ENCODE measurements at places on chromosomes 4 and X.
A peak's percentile ranks its signal among the peaks of the same experiment; 100 is the strongest.

DNA sequence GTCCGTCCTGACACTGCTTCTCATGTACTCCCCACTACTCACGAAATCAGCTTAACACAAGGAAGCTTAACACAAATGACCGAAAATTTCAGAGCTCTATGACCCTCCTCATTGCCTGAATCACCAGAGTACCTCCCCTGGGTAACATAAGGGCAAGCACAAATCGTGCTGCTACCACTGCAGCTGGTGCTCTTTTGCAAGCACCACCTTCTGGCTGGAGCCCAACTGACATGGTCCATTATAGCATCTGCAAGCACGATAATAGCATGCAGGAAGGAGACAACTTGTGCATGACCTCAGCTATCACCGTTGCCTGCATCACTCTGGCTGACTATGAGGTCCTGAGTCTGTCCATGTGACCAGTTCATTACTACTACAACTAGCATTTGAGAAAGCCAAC, 308.0 kb downstream of the TEX13C start:
- DNase-seq, result no peak

GRCh38 chr4:124288706-124289486, 423.6 kb downstream of the ANKRD50 start:
- DNase-seq, result no peak

DNA sequence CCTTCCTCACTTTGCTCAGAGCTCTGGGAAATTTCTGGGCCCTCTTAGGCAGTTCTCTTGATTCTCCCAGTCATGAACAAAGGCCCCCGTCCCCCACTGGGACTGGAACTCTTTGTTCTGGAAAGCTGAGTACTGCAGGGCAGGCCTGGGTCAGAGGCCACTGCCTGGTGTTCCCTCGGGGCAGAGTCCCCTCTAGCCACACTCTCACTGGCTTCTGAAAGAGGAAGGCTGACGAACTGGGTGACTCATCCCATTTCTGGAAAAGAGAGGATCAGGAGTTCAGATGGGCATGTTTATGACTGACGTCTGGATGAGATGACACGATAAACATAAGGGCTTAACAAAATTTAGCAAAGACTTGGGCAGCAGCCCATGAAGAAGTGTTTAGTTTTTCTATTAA, 47.7 kb downstream of the DDX3X start:
- DNase-seq, result no peak

DNA sequence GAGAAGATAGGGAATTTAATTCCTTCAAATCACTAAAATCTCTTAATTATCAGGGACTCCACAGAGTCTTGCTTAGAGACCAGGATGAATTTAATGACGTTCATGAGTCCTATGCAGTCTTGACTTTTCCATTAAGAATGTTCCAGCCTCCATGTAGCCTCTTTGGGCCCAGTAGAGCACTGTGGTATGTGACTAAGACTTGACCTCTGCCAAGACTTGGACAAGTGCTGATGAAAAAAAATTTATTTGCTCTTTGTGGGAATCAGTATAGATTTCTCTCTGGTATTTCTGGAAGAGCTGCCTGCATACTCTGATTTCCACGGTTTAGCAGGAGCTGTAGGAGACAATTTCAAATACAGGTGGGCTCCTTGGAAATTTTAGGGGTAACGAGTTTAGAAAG, 40.6 kb downstream of the CHRDL1 start:
- no peak for DNase-seq

GRCh38 chr4:99483636-99484035, 27.2 kb upstream of the C4orf17 start:
- no peak for DNase-seq

GRCh38 chr4:101287324-101287723, 60.0 kb downstream of the PPP3CA start:
- DNase-seq, result no peak

DNA sequence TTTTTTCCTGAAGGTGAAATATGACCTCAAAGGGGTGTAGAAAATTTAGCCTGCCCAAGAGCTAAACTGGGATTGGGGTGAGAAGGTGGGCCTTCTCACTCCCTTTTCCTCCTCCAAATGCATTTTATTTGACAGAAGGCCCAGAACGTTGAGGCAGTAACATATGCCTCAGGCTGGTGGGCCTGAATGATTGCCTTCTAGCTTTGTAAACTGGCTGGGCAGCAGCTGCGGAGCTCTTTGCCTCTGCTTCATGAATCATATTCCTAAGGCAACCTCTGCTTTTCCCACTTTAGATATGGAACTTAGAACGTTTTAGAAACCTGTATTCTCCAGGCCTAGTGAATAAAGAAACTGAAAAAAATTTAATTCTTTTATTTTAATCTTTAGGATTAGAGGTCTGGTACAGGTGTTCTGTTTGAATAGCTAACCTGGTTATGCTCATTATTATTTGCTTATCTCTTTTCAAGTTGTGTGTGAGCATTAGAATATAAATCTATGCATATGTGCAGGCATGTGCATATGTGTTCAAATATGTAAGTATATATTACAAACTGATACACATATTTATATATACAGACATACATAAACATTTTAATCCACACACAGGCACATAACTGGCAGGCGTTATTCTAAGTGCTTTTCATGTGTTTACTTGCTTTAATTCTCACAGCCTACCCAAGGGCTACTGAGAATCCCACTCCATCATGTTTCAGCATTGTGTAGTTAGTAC, 11.5 kb downstream of the PRDM8 start:
- DNase-seq, result no peak

GRCh38 chrX:109685656-109686078, 47.4 kb downstream of the ACSL4 start:
- no peak for DNase-seq

GRCh38 chr4:165714650-165715049, 158.4 kb upstream of the TLL1 start:
- DNase-seq, result no peak

GRCh38 chrX:42846741-42847140, 68.8 kb upstream of the PPP1R2C start:
- no peak for DNase-seq

- DNase-seq, result no peak
Observed at GRCh38 chr4:142551517-142552305, 294.4 kb downstream of the INPP4B start.

GRCh38 chr4:145451895-145452294, 29.8 kb upstream of the SMAD1 start:
- DNase-seq, result no peak

DNA sequence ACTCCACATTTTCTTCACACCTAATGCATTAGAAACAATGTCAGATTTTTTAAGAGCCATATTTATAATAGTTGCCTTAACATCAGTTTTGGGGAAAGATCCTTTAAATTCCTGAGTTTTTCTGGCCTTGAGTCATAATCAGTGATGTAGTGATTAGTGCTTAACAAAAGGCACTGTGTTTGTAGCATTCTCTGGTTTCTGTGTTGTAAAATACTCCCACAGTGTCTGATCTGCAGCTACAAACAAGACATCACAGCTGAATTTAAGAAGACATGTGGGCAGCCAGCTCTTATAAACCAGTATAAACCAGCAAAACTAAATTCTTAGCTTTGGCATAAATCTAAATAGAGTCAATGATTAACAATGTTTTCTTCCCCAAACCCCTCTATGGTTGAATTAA, 233.8 kb downstream of the FSTL5 start:
- no peak for DNase-seq

GRCh38 chr4:112284166-112284565, 1.5 kb downstream of the TIFA start:
- no peak for DNase-seq

- no peak for DNase-seq
Observed at GRCh38 chrX:138794246-138794645, 82.7 kb upstream of the FGF13 start.

- DNase-seq, result no peak
Observed at GRCh38 chr4:15336410-15337167, 91.2 kb upstream of the C1QTNF7 start.

GRCh38 chrX:15468036-15468435, 25.1 kb downstream of the PIR start:
- peak; percentile 0 for DNase-seq

GRCh38 chrX:46627711-46628419, 54.3 kb downstream of the CHST7 start:
- no peak for DNase-seq

- DNase-seq, result peak; percentile 55
Observed at GRCh38 chr4:26074712-26075430, 160.9 kb downstream of the SMIM20 start.

GRCh38 chr4:40124690-40125089, 68.0 kb downstream of the N4BP2 start:
- DNase-seq, result peak; percentile 52

DNA sequence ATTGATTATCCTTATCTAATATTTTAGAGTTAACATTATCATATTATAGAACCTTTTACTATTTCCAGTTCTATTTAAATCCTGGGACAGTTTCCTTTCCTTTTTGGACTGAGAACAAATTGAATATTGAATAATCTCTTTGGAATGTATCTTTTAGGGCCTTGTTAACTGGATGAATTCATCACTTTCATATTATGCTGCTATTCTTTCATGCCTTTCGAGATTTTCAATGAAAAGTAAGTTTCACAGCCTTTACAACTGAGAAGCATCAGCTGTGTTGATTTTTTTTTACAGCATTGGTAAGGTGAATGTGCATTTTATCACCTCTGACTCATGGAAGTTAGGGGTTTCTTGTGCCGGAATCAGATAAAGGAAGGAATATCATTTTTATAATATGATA, 39.6 kb downstream of the PDLIM5 start:
- DNase-seq, result no peak

DNA sequence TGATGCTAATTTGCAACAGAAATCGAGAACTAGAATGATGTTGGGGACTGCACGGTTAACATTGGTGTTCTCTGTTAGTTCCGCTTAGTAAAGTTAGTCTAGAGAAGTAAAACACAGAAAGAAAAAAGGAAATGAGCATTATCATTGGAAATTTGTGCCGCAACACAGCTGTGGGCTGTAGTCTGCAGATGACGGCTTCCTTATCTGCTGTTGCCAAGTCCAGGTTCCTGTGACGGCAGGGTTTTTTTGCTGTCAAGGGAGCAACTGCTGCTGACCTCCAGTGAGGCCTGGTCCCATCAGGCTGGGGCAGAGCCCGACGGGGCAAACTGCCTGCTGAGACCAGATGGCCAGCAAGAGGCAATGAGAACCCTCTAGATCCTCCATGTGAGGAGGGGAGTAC, 38.9 kb upstream of the PHEX start:
- no peak for DNase-seq

DNA sequence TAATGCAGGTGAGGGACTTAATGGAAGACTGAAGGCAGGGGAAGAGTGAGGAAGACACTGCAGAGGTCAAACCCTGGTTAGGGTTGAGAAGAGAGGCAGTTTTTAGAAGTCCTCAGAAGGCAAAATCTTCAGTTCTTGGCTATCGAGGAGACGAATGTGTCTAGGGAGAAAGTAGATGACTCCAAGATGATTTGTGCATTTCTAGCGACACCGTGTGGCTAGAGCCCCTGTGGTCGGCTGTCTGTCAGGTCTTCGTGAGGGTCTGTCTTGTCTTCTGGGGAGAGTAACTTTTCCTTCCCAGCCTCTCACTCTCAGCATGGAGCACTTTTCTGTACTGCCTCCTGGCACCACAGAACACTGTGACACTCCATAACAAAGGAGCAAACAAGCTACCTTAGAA, 458.1 kb downstream of the STIM2 start:
- no peak for DNase-seq

- DNase-seq, result no peak
Observed at GRCh38 chr4:77505275-77505957, 100.2 kb upstream of the CXCL13 start.

DNA sequence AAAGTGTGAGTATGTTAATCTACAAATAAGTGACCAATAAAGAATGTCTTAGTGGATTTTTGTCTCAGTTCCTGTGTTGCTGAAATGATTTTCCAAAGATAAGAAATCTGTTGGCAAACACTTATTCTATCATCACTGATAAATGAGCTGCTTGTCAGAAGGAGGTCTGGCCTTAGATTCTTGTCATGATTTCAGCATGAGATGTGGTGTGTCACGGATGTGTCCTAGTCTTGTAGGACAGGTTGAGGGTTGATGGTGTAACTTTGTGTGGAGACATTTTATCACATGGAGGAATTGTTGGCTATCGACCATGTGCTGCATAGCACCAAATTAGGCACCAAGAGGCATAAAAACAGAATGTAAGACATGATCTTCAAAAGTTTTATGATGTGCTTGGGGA, 31.8 kb upstream of the LIMCH1 start:
- DNase-seq, result no peak

GRCh38 chr4:70705183-70706043, 16.4 kb upstream of the RUFY3 start:
- DNase-seq, result peak; percentile 78

GRCh38 chr4:102116121-102116520, 229.2 kb downstream of the SLC39A8 start:
- no peak for DNase-seq

DNA sequence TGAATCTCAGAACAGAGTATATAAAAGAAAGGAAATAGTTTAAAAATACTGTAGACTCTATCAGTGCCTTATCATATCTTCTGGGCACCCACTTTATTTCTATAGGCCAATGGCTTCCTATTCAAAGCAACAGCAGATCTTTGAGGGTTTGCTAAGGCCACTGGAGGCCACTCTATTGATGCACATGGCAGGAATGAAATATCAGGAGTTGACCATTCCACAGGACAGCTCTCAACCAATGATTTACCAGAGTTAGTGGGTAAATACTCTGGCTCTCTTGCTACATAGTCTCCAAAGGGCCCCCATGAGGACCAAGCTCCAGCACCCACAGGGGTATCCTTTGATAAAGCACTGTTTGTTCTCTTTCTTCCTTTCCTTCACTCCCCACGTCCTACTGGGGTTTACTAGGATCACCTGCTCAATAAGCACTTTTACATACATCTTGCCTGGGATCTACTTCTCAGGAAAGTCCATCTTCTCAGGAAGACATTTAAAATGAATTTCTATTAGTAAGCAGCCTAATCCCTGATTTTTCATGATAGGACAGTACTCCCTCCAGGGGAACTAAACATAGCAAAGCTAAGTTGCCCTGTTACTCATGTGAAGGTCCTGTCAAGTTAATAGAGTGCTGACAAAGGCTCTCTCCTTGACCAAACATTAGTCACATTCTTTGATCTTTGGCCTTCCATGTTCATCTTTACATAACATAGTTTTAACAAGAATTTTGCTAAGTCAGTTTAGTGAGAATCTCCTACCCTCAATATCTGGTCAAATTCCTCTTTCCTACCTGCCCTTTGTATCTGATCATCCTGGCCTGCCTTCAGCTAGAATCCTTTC, 459.7 kb downstream of the GRXCR1 start:
- DNase-seq, result no peak
